CMK (cell line): ENCODE measurements at places on chromosomes 2 and 18.

DNA sequence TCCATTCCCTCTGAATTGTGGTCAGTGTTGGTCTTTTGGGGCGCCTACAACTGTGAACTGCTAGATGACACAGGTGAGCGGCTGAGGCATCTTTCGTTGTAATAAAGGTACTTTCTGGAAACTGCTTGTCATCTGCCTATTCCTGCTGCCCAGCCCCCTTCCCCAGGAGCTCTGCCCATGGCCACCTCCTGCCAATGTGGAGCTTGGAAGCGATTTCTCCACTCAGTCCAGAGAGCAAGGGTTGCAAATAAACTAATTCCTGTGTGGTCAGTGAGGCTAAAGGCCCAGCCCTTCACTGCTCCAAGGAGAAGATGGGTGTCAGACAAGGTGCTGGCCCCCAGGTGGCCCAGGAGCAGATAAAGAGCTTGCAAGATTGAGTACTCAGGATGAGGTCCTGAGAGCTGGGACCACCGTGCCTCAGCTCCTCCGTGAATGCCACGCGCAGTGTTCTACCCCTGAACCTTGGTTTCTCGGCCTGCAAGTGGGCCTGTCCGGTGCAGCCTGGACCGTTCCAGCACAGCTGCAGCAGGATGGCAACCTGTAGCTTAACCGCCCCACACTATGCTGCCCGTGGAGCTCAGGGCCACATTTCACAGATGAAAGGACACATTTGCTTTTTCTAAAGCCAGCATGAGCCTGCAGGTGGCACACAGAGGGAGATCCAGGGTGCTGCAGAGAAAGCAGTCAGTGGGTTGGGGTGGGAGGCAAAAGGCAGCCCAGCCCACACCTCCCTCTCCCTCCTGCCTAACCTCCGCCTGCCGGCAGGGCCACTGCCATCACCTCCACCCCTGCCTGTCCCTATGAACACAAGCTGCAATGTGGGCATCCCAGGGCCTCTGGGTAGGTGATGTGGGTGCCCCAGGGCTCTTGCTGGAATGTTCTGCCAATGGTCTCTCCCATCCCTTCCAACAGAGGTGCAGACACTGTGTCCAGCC, 78.7 kb upstream of the OTOF start:
- no peak for DNase-seq

DNA sequence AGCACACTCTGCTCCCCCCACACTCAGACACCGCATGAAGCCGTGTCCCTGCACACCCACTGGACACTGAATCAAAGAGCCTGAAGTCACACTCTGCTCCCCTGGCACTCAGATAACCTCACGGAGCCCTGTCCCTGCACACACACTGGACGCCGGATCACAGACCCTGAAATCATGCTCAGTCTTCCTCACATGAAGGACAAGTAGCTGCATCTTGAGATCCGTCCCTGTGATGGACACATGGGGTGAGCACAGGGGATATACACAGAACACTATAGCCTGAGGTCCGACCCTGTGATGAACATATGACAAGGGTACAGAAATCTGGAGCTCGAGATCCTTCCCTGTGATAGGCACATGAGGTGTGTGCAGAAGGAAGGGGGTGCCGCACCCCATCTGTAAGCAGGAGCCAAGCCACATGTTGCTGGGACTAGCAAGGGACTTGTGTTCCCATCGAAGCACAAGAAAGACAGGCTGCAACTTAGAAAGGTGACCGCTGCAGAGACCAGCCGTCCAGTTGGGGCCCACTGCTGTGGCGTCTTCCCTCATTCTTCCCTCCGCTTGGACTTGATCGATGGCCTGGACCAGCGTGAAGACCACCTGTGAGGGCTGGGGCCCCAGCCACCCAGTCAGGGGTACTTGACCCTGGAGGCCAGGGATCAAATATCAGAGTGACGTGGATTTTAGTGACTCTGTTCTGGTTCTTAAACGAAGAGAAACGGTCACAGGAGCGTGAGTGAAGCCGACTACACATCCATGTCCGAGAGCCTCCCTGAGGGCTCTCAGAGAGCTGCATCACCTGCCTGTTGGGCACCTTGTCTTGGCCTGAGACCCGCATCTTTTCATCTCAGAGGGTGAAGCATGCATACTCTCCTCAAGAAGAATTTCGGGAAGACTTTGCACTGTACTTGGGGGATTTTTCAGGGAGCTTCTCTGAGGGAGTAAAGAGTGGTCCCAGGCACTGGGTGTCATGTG, 391.7 kb upstream of the SALL3 start:
- no peak for DNase-seq

DNA sequence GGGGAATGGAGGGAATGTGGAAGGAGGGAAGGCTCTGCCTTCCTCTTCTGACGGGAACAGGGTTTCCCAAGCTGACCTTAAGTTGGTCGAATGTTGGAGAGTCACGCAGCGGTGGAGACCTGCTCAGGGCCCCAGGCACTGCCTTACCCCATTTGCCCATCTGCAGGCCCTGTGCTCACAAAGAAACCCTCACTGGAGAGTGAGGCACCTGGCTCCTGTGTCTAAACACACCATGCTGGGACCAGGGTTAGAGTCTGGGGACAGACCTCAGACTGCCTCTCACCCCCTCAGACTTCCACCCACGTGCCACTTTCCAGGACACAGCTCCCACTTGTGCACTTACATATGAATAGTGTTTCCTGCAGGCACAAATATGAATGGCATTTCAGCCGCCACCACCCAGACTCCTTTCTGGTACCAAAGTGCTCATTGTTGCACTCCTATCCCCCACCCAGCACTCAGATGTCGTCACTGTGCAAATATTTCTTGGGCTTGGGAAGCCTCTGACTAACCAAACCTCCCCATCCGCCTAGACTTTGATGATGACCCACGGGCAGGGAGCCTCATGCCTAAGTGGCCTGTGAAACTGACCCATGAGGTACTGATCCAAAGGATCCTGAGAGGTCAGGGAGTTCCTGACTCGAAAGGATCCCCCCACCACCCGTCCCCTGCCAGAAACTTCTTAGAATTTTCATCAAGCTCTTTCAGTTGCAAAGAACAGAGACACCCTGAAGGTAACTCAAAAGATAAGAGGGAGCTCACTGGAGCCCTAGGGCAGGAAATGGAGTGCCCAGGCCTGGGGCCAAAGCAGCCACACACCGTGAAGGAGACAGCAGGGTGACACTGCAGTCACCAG, 78.3 kb downstream of the STPG4 start:
- no peak for DNase-seq

DNA sequence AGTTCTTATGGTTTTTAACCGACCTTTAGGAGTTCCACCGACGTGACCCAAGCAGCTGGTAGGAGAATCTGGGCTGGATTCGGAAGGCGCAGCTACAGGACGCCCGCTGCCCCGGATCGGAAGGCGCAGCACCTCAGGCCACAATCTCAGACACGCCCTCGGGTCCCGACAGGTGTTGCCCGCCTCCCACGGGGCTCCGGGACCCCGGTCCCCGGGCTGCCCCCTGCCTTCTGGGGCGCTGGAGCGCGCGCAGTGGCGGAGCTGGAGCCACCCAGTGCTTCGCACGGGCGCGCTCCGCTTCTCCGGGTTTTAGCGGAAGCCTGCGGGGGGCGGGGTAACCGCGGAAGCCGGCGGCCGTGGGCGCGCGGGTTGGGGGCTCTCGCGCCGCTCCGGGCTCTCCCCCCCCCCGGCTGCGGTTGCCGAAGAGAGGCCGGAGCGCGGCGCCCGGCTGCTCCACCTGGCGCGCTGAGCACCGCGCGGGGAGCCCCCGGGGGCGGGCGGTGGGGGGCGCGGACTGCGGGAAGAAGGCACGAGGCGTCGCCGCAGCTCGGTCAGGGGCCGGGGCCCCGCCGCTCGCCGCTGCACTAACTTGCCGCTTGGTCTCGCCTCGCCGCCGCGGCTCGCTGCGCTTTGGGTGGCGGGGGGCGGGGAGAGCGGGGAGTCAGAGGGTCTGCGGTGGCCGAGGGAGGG, 718.8 kb downstream of the DPP10 start:
- DNase-seq = peak; percentile 68

GRCh38 chr18:49558356-49558755, 3.5 kb upstream of the LIPG start:
- DNase-seq = no peak

DNA sequence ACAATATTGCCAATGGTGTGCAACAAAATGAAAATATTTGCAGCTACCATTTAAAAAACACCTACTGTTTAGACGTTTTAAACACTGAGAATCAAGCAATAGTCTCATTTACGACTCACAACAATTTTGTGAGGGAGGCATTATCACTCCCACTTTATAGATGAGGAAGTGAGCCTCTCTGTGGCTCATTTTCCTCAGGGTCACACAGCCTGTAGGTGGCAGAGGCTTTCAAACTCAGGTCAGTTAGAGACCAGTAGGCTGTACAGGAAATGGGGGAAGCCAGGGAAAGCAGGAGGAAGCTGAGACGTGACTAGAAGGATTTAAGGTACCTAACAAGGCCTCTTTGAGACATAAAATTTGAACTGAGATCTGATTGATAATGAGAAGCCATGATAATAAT, 95.0 kb upstream of the ZNF521 start:
- DNase-seq = no peak

DNA sequence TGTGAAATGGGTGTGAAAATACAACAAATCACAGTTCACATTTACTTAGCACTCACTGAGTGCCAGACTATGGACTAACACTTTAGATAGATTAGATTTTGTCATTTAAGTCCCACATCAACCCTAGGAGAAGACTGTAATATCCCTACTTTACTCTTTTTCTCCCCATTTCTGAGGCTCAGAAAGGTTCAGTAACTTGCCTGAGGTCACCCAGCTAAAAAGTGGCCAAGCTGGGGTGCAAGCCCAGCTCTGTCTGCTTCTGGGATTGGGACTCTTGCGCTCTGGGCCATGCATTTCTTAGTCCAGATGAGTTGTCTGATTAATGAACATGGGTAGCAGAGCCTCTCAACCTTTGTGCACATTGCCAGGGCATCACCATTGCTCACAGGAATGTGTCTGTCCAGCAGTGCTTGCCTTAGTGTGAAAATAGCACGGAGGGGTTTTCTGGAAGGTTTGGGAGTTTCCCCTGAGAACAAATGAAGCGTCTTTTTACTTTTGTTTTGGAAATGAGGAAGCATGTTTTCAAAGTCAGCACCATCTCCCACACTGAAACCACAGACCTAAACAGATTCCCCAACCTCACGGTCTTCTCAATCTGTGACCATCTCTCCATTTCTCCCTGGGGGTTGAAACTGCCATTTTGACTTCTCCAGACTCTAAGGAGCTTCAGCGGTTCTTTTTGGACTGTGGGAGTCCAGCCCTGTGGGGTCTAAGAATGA, 31.9 kb downstream of the NRP2 start:
- DNase-seq = no peak
